Hematopoietic multipotent progenitor cell treated with erythropoietin and hydrocortisone succinate and interleukin-3 and kit ligand, for 15 days (in vitro differentiated cells): ENCODE measurements at places on chromosomes 16 and 17.

DNA sequence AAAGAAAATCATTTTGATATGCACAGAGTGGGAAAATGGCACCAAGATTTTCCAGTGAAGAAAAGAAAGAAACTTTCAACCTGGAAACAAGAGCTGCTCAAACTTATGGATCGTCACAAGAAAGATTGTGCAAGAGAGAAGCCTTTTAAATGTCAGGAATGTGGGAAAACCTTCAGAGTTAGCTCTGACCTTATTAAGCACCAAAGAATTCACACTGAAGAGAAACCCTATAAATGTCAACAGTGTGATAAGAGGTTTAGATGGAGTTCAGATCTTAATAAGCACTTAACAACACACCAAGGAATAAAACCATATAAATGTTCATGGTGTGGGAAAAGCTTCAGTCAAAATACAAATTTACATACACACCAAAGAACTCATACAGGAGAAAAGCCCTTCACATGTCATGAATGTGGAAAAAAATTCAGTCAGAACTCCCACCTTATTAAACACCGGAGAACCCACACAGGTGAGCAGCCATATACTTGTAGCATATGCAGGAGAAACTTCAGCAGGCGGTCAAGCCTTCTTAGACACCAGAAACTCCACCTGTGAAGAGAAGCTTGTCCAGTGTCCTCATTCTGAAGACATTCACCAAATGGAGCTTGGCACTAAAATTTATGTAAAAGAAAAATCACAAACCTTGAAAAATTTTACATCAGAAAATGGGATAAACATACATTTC lies 12.2 kb downstream of the ZNF75A start:
- DNase-seq = no peak

DNA sequence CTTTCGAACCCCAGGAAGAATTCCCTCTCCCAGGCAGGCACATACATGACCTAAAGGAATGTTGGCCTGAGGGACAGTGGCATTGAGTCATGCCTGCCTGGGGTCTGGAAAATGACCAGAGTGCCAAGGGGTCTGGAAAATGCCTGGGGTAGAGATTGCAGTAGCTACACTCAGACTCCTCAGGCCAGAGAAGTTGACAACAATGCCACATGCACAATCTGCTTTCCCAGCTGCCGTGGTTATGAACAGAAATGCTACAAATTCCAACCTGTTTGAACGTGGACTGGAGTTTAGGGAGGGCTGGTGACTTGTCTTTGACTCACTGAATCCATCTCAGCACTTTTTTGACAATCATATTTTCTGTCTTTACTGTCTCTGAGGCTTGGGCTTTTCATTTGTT lies 250.0 kb downstream of the ABCC12 start:
- DNase-seq = no peak

- no peak for DNase-seq
Measured at GRCh38 chr16:20610211-20610891, 34.2 kb upstream of the ACSM2B start.

DNA sequence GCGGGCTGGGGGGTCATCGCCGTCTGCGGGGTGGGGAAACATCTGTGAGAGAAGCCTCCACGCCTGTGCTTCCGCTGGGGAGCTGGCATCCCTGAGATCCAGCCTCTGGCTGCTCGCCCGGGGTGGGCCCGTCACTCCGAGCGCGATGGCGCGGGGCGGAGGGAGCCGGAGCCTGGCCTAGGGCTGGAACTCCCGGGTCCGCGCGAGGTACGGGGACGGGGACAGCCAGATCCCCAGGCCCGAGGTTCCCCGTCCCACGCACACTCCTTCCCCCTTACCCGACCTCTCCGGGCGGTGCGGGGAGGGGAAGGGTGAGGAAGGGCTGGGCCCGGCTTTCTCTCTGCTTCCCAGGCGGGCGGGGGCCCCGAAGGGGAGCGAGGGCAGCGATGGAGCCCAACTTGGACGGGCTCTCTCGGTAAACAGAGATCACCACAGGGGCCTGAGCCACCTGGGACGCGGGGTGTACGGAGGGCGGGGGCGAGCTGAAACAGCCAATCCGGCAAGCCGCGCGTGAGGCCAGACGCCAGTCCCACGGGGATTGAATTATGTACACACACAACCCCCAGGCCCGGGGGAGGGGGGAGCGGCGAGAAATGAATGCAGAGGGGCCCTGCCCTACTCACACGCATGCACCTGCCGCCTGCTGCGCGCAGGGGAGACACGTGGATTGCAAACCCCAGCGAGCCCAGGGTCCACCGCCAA lies at the start of gene SLC16A11:
TSS of gene SLC16A11 (minus strand) at position 596 of the 702 bp plus-strand sequence. CDS start at position 17, 579 bp downstream.
- DNase-seq = no peak

GRCh38 chr17:64244165-64244564 lies 18.9 kb downstream of the TEX2 start:
- no peak for DNase-seq

DNA sequence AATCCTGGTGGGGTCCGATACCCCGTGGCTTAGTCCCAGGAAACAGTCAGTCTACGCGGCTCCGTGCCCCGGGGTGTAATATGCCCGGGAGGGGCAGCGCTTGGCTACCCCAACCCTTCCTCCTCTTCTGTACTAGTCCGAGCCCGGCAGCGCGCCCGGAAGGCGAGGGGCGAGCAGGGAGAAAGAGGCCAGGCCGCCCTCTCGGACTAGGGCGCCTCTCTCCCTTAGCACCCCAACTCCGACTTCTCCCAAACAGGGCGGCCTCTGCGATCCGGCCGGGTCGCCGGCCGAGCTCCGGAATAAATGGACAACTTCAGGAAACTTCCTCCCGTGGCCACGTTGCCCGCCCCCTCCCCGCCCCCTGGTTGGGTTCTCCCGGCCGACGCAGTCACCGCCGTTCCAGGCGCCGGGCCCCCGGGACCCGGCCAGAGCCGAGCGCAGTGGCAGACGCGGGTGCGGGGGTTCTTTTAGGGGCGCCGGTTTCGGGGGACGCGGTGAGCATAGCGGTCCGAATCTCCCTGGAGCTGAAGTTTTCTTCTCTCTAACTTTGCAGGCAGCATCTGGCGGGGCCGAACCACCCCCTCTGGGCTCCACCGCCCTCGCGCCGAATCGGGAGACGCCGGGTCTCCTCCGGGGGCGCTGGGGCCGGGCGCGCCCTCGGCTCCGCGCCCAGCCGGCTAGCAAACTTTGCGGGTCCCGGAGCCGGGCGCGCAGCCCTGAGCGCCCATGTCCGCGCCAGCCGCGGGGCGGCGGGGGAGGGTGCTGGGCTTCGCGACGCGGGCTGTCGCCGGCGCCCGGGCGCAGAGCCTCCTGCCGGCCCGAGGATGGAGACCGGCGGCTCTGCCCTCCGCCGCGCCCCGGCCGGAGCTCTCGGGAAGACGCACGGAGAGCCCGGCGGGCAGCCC lies at the start of gene SDK2:
TSS of gene SDK2 (minus strand) at position 301 of the 905 bp plus-strand sequence. CDS start 357 bp downstream, outside the sequence.
- no peak for DNase-seq

DNA sequence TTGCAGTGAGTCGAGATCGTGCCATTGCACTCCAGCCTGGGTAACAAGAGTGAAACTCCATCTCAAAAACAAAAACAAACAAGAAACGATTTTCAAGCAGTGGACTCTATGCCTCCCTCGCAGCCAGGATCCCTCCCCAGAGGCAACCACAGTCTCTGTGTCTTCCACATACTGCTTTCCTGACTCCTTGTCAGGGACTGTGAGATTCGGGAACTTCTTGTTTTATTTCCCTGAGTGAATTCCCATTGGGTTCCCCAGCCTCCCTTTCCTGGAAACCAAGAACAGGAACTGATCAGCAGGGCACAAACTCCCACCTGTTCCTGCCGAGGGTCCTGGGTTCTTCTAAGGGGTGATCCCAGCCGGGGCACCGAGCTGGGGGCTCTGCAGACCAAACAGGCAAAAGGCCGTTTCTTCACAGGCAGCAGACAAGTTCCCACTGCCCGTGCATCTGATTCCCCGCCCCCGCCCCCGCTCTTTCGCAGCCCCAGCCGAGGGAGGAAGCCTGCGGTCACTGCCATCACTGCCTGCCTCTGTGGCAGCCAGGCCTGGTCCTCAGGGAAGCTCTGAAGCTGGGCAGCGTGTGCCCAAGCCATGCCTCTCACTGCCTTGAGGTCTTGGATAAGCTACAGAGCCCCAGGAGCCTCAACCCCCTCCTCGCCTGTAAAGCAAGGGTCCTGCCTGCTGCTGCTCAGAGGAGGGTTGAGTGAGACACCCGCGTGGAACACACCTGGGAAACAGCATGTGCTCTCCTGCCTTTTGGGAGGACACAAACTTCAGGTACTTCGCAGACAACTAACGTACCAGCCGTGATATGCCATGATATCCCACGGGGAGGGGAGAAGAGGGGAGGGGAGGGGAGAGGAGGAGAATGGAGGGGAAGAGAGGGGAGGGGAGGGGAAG lies 5.5 kb upstream of the PIEZO1 start:
- DNase-seq = no peak
